Caudate nucleus (tissue), 63 donors: ENCODE measurements at places on chromosomes 7 and 10.

GRCh38 chr10:77927402-77928246 is 1.1 kb upstream of the DLG5 start:
- DNase-seq = no peak

DNA sequence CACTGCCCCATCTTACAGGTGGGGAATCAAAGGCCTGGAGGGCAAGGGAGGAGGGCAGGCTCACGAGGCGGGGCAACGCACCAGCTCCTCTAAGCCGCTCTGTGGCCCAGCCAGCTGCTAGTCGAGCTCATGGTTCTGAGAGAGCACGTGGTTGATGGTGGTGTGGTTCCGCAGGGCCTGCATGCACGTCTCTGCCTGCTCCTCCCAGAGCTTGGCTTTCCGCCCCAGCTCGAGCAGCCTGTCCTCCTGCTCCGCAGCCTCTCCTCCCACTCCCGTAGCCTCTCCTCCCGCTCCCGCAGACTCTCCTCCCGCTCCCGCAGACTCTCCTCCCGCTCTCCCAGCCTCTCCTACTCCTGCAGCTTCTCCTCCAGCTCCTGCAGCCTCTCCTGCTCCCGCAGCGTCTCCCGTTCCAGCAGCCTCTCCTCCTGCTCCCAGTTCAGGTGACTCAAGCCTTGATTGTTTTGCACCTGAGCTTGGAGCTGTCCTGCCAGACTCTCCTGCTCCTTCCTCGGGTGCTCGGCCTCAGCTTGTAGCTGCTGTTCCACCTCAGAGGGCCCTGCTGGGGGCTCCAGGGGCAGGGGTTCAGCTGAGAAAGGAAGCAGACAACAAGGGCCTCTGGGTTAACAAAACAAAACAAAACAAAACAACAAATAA is 19.1 kb upstream of the MTPAP start:
- no peak for DNase-seq

GRCh38 chr10:122248356-122249302 is 22.5 kb upstream of the BTBD16 start:
- DNase-seq = no peak

- DNase-seq = no peak
These were observed 74.2 kb upstream of the ZNF716 start for GRCh38 chr7:57375783-57376182.
